Activated naive CD4-positive, alpha-beta T cell treated with anti-CD3 and anti-CD28 coated beads for 36 hours (primary cell): ENCODE measurements at places on chromosomes 12 and 14.

- no peak for DNase-seq
- no peaks in the 10 kb centered on the region for H3K27me3 ChIP-seq
- H3K4me1 ChIP-seq: peaks cover 62% of the 10 kb centered on the region
- H3K4me3 ChIP-seq: no peak overlapping the region
- peaks cover 63% of the 10 kb centered on the region for H3K36me3 ChIP-seq
- H3K27ac ChIP-seq: peak overlapping the region; percentile 55
Observed at GRCh38 chr12:57107456-57108155, 3.6 kb downstream of the STAT6 start.

- no peak overlapping the region for H3K27ac ChIP-seq
- H3K27me3 ChIP-seq: no peaks in the 10 kb centered on the region
- no peak for DNase-seq
- no peaks in the 10 kb centered on the region for H3K4me1 ChIP-seq
- H3K4me3 ChIP-seq: no peak overlapping the region
Observed at GRCh38 chr12:60169904-60170303, 574.1 kb downstream of the SLC16A7 start.

GRCh38 chr12:109239179-109239578 lies 69.9 kb downstream of the FOXN4 start:
- H3K4me1 ChIP-seq: no peaks in the 10 kb centered on the region
- no peak for DNase-seq
- H3K27me3 ChIP-seq: no peaks in the 10 kb centered on the region
- peaks cover 11% of the 10 kb centered on the region for H3K36me3 ChIP-seq
- H3K4me3 ChIP-seq: no peak overlapping the region

GRCh38 chr14:76923431-76924370 lies 97.5 kb downstream of the LRRC74A start:
- DNase-seq: no peak
- H3K4me3 ChIP-seq: no peak overlapping the region
- H3K27me3 ChIP-seq: no peaks in the 10 kb centered on the region

- no peaks in the 10 kb centered on the region for H3K27me3 ChIP-seq
- H3K27ac ChIP-seq: no peak overlapping the region
- no peaks in the 10 kb centered on the region for H3K36me3 ChIP-seq
- no peak overlapping the region for H3K4me3 ChIP-seq
- H3K4me1 ChIP-seq: no peaks in the 10 kb centered on the region
- DNase-seq: no peak
Observed at GRCh38 chr12:128702371-128702770, 121.4 kb downstream of the SLC15A4 start.

DNA sequence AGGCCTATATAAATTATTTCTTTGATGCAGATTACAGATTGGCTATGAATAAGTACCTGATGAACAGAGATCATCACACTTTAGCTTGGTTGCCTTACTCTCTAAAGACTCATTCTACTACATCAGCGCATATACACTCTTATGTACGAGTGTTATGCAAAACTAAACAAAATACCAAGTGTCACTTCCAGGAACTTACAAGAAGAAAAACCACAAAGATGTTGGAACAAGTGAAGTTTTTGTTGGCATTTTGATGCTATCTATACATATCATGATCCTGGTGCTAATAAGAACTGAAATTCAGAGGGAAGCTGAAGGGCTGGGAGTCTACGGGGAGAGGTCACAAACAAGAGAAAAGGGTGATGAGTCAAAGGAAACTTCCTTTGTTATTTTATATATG lies 47.9 kb upstream of the CERS5 start:
- H3K27me3 ChIP-seq: no peaks in the 10 kb centered on the region
- peaks cover 56% of the 10 kb centered on the region for H3K4me1 ChIP-seq
- no peaks in the 10 kb centered on the region for H3K36me3 ChIP-seq
- no peak overlapping the region for H3K4me3 ChIP-seq
- peak overlapping the region; percentile 5 for H3K27ac ChIP-seq

- no peak overlapping the region for H3K4me3 ChIP-seq
- H3K27me3 ChIP-seq: peaks cover 3% of the 10 kb centered on the region
- no peaks in the 10 kb centered on the region for H3K36me3 ChIP-seq
- DNase-seq: no peak
Observed at GRCh38 chr12:75599061-75599460, 87.7 kb upstream of the KRR1 start.

- H3K4me3 ChIP-seq: peak overlapping the region; percentile 100
- no peak for DNase-seq
- peaks cover 48% of the 10 kb centered on the region for H3K4me1 ChIP-seq
- no peaks in the 10 kb centered on the region for H3K27me3 ChIP-seq
- peaks cover 80% of the 10 kb centered on the region for H3K36me3 ChIP-seq
Observed at GRCh38 chr12:92138626-92139025, 7.0 kb downstream of the BTG1 start.

DNA sequence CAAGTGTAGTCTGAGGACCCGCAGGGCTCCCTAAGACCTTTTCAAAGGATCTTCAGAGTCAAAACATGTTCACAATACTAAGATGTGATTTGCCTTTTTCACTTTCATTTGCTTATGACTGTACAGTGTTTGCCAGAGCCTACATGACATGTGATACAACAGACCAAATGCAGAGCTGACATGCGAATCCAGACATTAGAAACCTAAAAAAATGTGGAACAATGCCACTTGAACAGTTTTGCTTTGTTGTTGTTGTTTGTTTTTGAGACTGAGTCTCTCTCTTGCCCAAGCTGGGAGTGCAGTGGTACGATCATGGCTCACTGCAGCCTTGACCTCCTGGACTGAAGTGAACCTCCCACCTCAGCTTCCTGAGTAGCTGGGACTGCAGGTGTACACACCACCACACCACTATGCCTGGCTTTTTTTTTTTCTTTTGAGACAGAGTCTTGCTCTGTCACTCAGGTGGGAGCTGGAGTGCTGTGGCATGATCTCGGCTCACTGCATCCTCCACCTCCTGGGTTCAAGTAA lies 5.3 kb upstream of the RAB35 start:
- peaks cover 71% of the 10 kb centered on the region for H3K4me1 ChIP-seq
- H3K36me3 ChIP-seq: peaks cover 4% of the 10 kb centered on the region
- DNase-seq: peak; percentile 42
- no peaks in the 10 kb centered on the region for H3K27me3 ChIP-seq
- H3K4me3 ChIP-seq: no peak overlapping the region
- peak overlapping the region; percentile 30 for H3K27ac ChIP-seq

GRCh38 chr12:124481257-124481750 lies 86.1 kb downstream of the NCOR2 start:
- peaks cover 35% of the 10 kb centered on the region for H3K4me1 ChIP-seq
- peaks cover 49% of the 10 kb centered on the region for H3K36me3 ChIP-seq
- no peak overlapping the region for H3K27ac ChIP-seq
- H3K27me3 ChIP-seq: no peaks in the 10 kb centered on the region
- no peak for DNase-seq

DNA sequence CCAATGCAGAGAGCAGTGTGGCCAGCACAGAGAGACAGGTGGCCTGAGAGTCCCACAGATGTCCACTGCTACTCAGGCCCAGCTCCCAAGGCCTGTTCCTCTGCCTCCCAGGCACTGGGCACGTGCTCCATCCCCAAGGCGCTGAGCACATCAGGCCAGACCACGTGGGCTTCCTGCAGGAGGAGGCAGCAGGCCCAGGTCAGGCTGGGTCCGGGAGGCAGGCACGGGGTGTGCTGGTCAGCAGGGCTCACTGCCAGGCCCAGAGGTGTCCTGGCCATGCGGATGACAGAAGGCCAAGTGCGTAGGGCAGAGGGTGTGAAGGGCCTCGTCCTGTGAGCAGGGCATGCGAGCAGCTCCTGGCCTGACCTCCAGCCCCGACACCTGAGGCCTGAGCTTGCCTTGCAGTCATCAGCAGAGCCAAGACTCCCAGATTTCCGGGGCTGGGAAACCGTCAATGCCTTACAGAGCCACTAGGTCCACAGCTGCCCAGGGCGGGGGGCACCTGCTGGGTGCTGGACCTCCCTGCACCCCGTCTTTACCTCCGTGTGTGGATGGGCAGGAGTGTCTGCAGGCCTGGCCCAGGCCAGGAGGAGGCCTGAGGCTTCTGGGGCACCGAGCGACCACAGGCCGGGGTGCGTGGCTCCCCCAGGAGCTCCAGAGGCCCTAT lies 14.9 kb downstream of the TRMT61A start:
- H3K36me3 ChIP-seq: no peaks in the 10 kb centered on the region
- DNase-seq: no peak
- no peak overlapping the region for H3K27ac ChIP-seq
- H3K4me3 ChIP-seq: no peak overlapping the region
- H3K27me3 ChIP-seq: peaks cover 2% of the 10 kb centered on the region

DNA sequence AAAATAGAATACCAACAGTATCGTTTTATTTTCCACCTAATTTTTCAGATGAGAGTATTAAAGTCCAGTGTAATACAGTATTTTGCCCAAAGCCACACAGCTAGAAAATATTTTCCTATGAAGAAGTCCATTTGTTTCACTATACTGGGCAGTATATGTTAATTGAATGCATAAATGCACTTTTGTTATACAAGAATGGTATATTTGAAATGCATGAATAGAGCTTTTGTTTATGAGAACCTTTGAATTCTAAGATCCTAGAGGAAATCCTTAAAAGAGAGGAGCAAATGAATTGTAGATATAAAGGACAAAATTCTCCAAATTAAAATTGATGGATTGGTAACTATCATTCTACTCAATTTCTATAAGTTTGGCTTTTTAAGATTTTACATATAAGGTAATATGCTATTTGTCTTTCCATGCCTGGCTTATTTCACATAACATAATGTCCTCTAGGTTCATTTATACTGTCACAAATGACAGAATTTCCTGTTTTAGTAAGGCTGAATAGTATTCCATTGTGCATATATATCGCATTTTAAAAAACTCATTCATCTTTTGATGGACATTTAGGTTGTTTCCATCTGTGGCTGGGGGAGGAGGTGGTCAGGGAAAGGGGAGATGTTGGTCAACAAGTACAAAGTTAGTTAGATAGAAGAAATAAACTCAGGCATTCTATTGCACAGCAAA lies 136.6 kb upstream of the DCN start:
- H3K27ac ChIP-seq: no peak overlapping the region
- no peaks in the 10 kb centered on the region for H3K4me1 ChIP-seq
- H3K36me3 ChIP-seq: no peaks in the 10 kb centered on the region
- DNase-seq: no peak

- H3K4me3 ChIP-seq: no peak overlapping the region
- H3K4me1 ChIP-seq: no peaks in the 10 kb centered on the region
Observed at GRCh38 chr12:128382946-128383345, 116.0 kb downstream of the TMEM132C start.

- H3K27me3 ChIP-seq: no peaks in the 10 kb centered on the region
- H3K4me1 ChIP-seq: no peaks in the 10 kb centered on the region
- H3K36me3 ChIP-seq: no peaks in the 10 kb centered on the region
- no peak overlapping the region for H3K27ac ChIP-seq
- DNase-seq: no peak
- H3K4me3 ChIP-seq: no peak overlapping the region
Observed at GRCh38 chr12:83245156-83245555, 558.5 kb downstream of the TMTC2 start.

- no peaks in the 10 kb centered on the region for H3K4me1 ChIP-seq
- H3K27me3 ChIP-seq: no peaks in the 10 kb centered on the region
- no peak for DNase-seq
- peaks cover 12% of the 10 kb centered on the region for H3K36me3 ChIP-seq
Observed at GRCh38 chr12:109937371-109937770, 37.3 kb downstream of the TCHP start.
